Forelimb muscle (tissue), 1 donor: ENCODE measurements at places on chromosomes 16 and 17. TPM values are rescaled to one million over a fixed set of nuclear protein-coding genes. Genes with fewer than 3 reads are reported as not detected.

Gene KRTAP1-5
- polyA plus RNA-seq = not detected

Gene HOXB1
- polyA plus RNA-seq = not detected

GRCh38 chr17:1110862-1111598 is 68.8 kb downstream of the ABR start:
- DNase-seq = no peak

- DNase-seq = no peak
These were observed 115.1 kb upstream of the ANKFN1 start for GRCh38 chr17:56038131-56038530.

GRCh38 chr17:28702752-28703150 is 8.9 kb downstream of the PROCA1 start:
- no peak for DNase-seq

GRCh38 chr16:65833171-65833871 is 533.2 kb upstream of the CDH5 start:
- peak; percentile 8 for DNase-seq

DNA sequence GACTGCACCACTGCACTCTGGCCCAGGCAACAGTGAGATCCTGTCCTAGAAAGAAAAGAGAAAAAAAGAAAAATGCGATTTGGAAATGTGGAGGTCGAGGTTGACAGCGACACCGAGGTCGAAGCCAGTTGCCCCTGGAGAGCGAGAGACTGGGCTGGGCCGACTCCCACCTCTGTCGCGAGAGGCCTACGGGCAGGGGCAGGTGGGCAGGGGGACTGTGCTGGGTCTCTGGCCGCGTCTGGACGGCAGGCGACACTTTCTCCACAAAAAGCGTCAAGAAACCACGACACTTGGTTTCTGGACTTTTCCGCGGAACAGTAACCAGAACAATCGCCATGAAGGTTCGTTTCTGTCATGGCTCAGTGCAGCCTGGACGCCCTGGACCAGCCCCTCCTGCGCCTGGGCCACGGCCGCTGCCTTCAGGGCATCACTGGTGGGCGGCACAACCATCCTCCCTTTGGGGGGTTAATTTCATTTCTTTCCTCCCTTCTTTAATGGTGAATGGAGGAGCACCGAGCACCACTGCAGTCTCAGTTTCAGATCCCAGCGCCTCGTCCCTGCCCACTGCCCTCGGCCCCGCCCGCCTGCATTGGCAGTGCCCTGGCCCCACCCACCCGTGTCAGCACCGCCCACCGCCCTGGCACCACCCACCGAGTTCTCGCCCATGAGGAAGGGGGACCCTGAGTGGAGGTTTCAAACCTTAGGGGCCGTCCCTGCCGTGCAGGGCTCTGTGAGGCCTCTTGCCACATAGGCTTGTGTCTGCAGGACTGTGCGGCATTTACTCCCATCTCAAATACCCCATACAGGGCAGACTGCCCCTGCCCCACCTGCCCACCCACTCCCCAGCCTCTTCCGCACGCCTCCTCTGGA is 18.5 kb upstream of the CDH15 start:
- no peak for DNase-seq

Gene GP1BA
- 0.92 TPM for polyA plus RNA-seq

DNA sequence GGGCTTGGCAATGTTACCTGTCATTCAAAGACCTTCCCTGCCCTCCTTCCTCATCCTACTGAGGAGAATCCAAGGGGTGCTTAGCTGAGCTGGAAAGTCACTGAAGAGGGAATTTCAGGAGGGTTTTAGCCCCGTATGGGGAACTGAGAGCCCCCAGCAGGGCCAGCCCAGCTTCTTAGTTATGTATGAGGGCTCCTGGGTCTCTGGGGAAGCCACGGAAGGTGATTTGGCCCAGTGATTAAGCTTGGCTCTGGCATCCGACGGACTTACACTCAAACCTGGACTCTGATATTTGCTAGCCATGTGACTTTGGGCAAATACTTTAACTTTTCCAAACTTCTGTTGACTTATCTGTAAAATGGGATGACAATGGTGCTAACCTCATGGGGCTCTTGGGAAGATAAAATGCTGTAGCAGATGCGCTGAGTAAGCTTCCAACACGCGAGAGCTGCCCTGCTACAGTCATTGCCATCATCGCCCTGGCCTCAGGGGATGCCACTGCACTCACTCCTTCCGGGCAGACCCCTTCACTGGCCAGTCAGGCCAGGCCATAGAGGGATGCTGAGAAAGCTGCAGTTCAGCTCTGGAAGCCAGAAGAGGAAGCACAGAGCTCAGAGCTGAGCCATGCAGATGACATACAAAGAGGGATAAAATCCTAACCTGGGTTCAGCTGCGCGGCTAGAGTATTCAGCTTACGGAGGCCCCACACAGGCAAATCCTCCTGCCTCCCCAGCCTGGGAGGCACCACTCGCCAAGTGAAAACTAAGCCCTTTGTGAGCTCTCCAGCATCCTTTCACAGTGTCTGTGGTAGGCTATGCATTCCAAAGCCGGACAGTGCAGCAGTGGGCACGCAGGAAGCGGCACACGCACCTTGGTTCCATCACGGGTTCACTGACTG is 44.9 kb upstream of the PIK3R6 start:
- DNase-seq = no peak

Gene NPIPB13
- 6.9 TPM for polyA plus RNA-seq

- DNase-seq = no peak
These were observed 10.7 kb downstream of the DCTN5 start for GRCh38 chr16:23651943-23652468.

Gene SEPTIN12
- polyA plus RNA-seq = not detected

GRCh38 chr17:74280093-74280513 is 6.1 kb downstream of the DNAI2 start:
- no peak for DNase-seq

GRCh38 chr17:78364436-78365281 is 4.8 kb upstream of the SOCS3 start:
- no peak for DNase-seq

DNA sequence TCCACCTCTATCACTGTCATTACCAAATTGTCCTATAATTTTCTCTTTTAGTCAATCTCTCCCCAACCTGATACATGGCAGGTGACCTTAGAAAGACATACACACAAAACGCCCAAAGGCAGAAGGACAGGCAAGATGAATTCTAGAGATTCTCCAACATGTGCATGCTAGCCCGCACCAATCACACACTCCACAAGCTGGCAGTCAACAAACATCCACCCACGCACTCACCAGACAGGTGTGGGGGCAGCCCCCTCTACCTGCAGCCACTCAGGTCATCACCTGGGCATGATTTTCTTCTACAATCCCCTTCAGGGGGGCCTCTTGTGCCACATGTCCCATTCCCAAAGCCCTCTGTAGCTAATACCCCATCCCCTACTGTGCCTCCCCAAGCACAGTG is 9.5 kb downstream of the MPP2 start:
- no peak for DNase-seq

Gene RHBDL1
- polyA plus RNA-seq = 1.8 TPM

Gene CCL5
- 1.2 TPM for polyA plus RNA-seq
